NCI-H1105 treated with DMSO at 0.1 percent for 48 hours (cell line): ENCODE measurements at places on chromosomes 11 and 22.

DNA sequence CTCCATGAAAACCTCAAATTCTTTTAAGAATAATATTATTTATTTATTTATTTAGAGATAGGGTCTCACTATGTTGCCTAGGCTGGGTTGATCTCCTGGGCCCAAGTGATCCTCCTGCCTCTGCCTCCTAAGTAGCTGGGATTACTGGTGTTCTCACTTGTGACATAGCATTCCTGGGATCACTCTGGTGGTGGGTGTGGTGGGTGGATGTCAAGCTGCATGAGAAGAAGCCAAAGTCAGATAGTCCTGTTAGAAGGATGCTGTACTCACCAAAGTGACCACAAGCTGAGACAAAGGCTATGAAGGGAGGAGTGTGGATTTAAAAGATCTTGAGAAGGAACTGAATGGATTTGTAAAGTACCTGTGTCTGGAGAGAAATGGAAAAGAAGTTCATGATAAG lies 87.9 kb upstream of the SPON1 start:
- no peak for DNase-seq

GRCh38 chr22:20604776-20605221 lies 97.4 kb downstream of the MED15 start:
- DNase-seq = no peak

- DNase-seq = no peak
Measured at GRCh38 chr11:85717429-85717828, 31.4 kb upstream of the CCDC89 start.

DNA sequence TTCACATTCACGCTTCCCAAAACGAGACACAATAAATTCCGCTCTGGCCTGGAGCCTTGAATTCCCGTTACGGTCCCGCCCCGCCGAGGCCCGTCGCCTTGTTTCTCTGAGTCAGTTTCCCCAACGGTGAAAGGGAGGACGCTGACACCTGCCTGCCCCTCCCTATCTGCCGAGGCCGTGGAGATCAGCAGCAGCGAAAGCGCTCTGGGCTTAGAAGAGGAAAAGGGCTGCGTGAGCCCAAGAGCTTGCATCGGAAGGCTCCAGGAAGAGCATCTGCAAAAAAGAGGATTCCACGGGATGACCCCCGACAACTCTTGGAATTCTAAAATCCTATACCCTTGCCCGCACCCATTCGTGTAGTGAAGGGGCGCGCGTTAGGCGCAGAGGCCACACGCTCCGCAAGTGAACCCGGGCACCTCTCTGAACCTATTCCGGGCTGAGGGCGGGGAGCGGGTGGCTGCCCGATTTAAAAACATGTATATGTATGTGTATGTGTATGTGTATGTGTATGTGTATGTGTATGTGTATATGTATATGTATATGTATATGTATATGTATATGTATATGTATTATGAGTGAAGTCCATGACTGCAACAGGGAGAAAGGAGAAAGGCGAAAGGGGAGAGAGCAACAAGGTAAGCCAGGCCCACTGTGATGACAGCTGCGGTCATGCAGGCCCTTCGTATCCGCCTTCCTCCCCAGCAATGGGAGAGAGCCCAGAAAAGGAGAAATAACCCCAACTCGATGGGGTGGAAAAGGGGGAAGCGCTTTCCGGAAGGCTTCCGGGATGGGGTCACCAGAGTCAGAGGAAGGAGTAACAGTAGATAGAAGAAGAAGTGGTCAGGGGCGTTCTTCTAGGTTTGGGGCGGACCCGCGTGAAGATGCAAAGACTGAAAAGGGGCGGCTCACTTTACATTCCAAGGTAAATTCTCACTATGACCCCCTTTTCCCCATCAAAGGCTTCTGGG lies 948 bp upstream of the MRTFA start:
- no peak for DNase-seq

DNA sequence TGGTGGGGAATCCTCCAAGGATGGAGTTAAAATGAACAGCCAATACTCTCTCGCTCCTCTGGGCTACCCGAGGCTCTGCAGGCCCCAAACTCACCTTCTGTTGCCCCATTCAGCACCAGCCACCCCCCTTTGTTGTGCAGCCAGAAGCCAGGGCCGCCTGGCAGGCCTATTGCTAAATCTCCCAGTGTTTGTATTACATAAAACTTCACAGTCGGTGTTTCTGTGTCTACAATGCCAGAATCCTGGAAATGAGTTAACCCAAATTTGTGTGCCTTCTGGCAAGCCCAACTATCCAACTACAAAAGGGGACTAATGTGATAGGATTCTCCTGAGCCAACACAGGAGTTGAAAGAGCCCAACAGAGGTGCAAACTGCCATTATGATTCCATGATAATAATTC lies 9.3 kb downstream of the KCNJ5 start:
- DNase-seq = no peak

- DNase-seq = no peak
Measured at GRCh38 chr11:40722179-40722795, 737.2 kb downstream of the LRRC4C start.

DNA sequence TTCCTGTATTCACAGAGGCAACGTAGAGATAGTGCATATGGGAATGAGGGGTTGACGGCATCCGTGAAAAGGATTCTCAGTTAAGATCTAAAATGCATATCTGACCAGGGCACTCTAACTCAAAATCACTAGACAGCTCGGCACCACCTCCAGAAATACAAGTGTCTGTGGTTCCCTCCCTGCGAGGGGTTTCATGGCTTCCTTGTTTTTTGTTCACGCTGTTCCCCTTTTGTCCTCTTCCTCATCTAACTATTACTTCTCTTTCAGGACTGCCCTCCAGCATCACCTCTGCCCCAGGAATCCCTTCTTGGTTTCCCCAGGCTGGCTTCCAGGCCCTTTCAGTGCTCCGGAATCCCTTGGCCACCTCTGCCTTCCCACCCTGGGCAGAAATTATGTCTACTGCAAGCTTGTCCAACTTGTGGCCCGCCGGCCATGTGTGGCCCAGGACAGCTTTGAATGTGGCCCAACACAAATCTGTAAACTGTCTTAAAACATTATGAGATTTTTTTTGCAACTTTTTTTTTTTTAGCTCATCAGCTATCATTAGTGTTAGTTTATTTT lies 159.9 kb downstream of the FBXO7 start:
- DNase-seq = no peak

- DNase-seq = no peak
Measured at GRCh38 chr11:76798202-76798581, 15.0 kb downstream of the TSKU start.

DNA sequence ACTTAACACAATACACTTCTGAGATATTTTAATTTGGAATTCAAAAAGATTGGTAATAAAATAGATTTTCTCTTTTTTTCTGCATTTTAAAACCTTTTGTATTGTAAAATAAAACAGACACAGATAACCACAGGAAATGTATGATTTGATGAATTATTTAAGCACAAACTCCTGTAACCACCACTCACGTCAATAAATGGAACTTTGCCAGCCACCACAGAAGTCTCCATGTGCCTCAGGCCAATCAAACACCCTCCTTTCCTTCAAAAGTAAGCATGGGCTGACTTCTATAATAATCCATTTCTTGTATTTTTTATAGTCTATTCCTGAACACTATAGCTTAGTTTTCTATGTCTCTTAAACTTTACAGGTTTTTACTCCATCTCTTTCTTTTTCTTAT lies 721.7 kb downstream of the DLG2 start:
- no peak for DNase-seq

DNA sequence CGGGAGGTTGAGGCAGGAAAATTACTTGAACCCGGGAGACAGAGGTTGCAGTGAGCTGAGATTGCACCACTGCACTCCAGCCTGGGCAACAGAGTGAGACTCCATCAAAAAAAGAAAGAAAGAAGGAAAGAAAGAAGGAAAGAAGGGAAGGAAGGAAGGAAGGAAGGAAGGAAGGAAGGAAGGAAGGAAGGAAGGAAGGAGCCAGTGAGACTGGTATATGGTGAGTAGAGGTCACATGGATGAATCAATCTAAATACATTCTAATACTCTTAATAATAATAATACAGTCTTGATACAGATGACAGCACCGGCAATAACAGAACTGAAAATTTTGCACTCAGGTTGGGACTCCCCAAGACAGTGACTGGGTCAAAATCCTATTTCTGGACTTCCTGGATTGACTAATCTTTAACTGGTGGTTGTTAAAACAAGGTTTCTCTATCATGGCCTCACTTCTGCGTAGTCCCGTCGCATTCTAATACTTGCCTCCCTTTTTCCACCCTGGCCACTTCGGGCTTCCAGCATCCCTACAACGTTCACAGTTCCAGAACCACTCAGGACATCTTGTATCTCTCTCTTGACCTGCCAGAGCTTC lies 53.5 kb upstream of the EIF3M start:
- DNase-seq = no peak
